Thyroid gland (tissue), 4 donors: ENCODE measurements at places on chromosomes 6 and 20. TPM values are rescaled to one million over a fixed set of nuclear protein-coding genes. Genes with fewer than 3 reads are reported as not detected.

Gene OR2H2
- not detected for total RNA-seq

Gene PROKR2
- not detected for total RNA-seq

Gene LPA
- not detected for total RNA-seq

GRCh38 chr6:112289038-112289566 is 34.7 kb upstream of the LAMA4 start:
- peak; percentile 14 for DNase-seq

GRCh38 chr6:166382933-166383801 is at the start of gene MPC1:
TSS of gene MPC1 (minus strand) at chr6:166382940. CDS start at chr6:166382876, 64 bp downstream.
- DNase-seq = peak; percentile 98

DNA sequence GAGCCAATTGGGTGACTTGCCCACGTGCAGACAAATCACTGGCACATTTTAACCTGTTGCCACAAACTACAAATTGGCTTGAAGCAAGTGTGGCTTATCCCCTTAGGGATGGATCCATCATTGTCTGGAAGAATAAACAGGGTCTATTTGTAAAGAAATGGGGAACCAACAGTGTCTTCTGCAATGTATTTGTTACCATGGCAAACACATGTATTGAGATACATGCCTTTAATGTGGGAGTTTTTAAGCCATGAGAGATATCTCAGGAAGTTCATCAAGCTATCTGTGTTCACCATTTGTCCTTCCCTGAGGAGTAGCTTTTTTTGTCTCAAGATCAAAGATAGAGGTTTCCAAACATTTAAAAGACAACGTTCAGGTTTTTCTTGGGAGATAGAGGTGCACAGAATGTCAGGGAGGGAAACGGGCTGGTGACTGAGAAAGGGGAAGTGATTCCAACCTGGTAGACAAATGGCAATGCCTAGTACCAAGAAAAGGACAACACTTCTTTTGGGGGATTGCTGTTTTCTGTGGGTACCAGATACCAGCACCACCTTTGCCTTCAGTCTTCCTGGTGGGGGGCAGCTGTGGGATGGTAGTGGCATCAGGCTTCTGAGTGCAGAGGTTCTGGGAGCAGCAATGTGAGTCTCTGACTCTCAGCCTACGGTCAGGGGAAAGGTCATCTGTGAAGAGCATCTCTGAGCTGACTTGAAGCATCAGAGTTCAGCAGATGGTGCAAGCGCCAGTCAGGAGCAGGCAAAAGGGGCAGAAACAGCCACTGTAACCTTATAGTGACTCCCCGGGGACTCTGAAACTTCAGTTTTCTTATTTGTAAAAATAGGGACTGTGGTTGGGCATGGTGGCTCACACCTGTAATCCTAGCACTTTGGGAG is 20.1 kb upstream of the BCAS1 start:
- DNase-seq = no peak
